Activated B cell treated with CpG ODN at 0.5 μM for 24 hours (primary cell): ENCODE measurements at places on chromosomes 12 and 14. TPM values are rescaled to one million over a fixed set of nuclear protein-coding genes. Genes with fewer than 3 reads are reported as not detected.

DNA sequence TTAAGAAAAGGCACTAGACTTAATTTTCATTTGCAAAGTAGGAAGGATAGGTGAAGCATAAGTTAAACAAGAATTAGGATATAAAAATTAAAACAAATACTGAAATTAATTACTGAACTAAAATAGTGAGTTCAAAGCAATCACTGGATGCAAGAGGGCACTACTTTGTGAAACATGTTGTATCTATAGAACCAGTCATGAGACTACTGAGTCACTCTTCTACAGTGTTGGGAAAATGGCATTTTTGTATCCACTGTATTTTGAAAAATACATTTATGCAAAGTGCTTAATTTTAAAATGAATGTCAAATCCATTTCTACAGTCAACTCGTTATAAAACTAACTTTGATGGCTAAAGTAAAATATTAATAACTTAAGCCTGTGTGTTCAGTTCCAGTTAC lies 47.9 kb downstream of the SEL1L start:
- DNase-seq: no peak

GRCh38 chr14:79186523-79186922 lies 1016.4 kb downstream of the NRXN3 start:
- no peak for DNase-seq

DNA sequence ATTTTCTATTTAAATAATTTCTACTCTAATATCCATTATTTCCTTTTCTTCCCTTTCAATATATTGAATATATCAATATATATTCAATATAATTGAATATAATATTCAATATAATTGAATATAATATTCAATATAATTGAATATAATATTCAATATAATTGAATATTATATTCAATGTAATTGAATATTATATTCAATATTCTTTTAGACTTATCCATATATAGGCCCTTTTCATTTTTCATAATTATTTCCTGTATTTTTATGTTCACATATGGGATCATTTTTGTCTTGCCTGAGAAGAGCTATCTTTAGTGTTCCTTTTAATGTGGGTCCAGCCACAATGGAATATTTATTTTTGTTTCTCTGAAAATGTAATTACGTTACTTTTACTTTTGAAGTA lies 88.9 kb upstream of the ESRRB start:
- DNase-seq: no peak

DNA sequence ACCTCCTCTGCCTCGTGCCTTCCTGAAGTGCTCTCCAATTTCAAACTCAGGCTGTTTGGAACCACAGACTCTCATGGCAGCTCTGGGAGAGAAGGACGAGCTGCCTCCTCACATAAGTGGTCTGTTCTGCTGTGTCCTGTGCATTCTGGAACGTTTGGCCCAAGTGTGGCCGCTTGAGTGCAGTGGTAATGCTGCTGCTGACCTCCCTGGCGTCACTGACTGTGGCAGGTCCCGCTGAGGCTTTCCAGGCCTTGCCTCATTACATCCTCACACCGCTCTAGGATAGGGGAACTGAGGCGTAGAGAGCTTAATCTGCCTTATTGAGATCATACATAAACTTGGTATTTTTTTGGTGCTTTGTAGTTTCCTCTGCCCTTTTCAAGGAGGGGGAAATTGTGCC lies 14.2 kb downstream of the CCDC92 start:
- DNase-seq: no peak

DNA sequence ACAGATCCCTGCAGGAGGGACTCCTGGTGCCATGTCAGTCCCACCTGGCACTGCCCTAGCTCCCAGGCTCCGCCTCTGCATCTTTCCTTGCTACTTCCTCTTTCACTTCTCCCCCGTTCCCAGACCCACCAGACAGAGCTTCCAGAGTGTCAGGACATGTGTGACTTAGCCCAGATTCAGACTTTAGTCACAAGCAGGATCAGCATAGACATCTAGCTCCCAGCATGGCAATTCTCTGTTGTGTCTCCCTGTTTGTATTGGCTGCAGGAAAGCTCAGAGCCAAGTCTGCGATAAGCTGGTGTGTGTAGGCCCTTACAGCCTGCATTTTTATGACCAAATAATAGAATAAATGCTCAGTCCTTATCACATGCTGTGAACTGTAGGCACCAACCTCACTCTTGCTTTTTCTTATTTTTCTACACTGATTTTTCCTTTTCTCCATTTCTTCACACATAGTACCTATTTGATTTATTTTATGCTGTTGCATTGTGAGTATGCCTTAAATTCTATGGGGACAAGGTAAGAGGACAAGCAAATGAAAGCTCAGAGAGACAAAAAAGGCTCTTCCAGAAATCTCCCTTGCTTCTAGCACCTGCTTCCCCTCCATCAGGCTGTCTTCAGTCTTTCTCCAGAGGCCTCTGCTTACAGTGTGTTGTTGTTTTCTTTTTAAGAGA lies 5.9 kb downstream of the DHRS2 start:
- no peak for DNase-seq

DNA sequence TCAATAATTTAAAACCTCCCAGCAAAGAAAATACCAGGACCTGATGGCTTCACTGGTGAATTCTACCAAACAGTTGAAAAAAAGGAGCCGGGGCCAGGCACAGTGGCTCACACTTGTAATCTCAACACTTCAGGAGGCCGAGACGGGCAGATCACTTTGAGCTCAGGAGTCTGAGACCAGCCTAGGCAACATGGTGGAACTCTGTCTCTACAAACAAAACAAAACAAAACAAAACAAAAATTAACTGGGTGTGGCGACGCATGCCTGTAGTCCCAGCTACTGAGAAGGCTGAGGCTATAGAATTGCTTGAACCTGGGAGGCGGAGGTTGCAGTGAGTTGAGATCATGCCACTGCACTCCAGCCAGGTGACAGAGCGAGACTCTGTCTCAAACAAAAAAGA lies 13.7 kb upstream of the TROAP start:
- DNase-seq: no peak

GRCh38 chr12:108825201-108825950 lies 32.0 kb downstream of the SSH1 start:
- no peak for DNase-seq

DNA sequence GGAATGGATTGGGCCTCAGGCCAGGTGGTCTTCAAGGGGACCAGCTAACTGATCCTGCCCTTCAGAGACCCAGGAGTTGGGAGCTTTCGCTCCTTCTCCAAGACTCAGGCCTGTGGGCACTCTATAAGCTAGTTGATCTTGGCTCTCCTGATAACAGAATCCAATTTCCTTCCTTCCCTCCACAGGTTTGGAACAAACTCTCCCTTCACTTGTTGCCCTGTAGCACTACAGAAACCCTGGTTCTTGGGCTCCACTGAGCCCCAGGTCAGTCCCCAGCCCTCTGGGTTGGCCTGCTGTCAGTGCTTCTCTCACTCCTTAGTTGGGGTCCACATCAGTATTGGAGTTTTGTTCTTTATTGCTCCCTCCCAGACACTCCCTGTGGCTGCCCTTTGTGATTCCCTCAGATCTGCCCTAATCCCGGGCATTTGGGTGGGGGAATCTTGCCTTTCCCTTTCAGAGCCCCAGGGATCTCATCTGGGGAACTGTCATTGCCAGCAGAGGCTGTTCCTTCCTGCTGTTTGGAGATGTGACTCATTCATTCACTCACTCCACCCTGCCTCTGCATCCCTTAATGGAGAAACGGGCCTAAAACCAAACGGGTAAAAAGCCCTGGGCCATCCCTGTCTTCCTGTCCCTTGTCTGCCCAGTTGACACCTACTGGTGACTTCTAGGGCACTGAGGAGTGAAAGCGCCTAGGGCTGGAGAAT lies 4.4 kb upstream of the GPD1 start:
- no peak for DNase-seq

GRCh38 chr12:94597268-94597667 lies 53.1 kb downstream of the TMCC3 start:
- no peak for DNase-seq

DNA sequence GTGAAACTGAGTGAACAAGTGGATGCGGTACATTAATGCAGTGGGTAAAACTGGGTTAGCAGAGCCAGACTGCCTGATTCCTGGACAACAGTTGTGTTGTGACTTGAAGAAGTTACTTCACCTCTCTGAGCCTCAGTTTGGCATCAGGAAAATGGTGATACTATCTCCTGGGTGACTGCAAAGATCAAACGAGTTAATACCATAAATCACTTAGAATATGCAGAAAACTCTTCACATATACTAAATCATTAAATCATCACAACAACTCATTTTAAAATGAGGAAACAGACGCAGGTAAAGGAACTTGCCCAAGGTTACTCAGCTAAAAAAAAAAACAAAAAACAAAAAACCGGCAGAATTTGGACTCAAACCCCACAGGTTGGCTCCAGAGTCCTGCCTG lies 811 bp downstream of the MTERF2 start:
- no peak for DNase-seq

GRCh38 chr12:57781244-57781643 lies 1.3 kb upstream of the TSFM start:
- DNase-seq: no peak

- DNase-seq: no peak
Measured at GRCh38 chr12:5840944-5841343, 104.1 kb downstream of the ANO2 start.

GRCh38 chr12:107845980-107846659 lies 71.6 kb downstream of the ASCL4 start:
- DNase-seq: no peak

- DNase-seq: no peak
Measured at GRCh38 chr12:9634177-9634803, 26.6 kb upstream of the KLRB1 start.

DNA sequence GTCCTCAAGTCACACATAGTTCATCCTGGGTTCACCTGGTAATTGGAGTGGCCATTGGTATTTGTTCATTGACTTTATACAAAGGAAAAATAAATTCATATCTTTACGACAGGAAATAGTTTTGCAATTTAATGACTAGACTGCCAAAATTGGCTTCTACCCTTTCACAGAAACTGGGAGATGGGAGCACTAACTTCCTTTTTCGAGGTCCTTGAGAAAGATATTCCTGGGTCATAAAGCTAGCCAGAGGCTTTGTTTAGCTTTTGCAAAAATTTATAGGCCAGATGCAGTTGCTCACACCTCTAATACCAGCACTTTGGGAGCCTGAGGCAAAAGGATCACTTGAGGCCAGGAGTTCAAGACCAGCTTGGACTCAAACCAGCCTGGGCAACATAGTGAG lies 10.2 kb upstream of the OR11G2 start:
- DNase-seq: no peak

GRCh38 chr12:55822228-55822627 lies 4.4 kb downstream of the ORMDL2 start:
- DNase-seq: no peak

The LTBR gene
- total RNA-seq: 0.33 TPM in 1 of 2 replicates, not detected in the other

The STAC3 gene
- 4.6 and 5.5 TPM in 2 replicates for total RNA-seq

The LTBP2 gene
- 0.07 and 0.11 TPM in 2 replicates for total RNA-seq
